Omental fat pad (tissue), 4 donors: ENCODE measurements at places on chromosomes 7 and 10.

GRCh38 chr10:50395851-50396250 is 144.5 kb upstream of the ASAH2 start:
- DNase-seq = no peak

- no peak for DNase-seq
These were observed 299.1 kb downstream of the LHFPL3 start for GRCh38 chr7:104627516-104627915.

- DNase-seq = no peak
These were observed 4.7 kb upstream of the PLXDC2 start for GRCh38 chr10:19811540-19811939.

- no peak for DNase-seq
These were observed 313.2 kb upstream of the MTPN start for GRCh38 chr7:136290351-136290750.

GRCh38 chr10:111297351-111297848 is 220.6 kb downstream of the ADRA2A start:
- DNase-seq = no peak

DNA sequence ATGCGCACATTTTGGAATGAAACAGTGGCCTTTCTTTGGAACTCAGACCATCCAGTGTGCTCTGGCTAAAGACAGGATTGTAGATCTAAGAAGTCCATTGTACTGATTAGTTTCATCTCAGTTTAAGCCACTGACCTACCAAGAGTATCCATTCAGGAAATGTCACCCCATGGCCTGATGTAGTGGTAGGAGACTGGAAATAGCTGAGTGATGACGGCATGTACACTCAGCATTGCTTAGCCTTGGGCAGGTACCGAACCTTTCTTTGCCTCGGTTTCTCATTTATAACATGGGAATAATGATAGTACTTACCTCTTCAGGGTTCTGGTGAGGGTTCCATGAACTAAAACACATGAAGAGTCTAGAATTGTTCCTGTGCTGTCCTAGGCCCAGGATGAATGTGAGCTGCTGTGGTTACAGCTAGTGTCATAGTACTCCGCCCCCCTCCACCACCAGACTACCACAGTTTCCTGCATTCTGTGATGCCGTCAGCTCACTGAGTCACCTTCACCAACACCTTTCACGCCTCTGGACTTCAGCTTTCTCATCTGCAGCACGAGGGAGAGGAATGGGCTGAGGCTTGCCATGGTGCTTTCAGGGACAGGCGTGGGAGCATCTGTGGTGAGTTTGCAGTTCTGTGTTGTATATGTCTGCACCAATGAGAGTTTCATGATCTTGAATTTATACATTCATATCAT is 484.0 kb upstream of the GALNT17 start:
- DNase-seq = no peak

GRCh38 chr10:101965075-101965765 is 90.8 kb downstream of the ARMH3 start:
- no peak for DNase-seq

DNA sequence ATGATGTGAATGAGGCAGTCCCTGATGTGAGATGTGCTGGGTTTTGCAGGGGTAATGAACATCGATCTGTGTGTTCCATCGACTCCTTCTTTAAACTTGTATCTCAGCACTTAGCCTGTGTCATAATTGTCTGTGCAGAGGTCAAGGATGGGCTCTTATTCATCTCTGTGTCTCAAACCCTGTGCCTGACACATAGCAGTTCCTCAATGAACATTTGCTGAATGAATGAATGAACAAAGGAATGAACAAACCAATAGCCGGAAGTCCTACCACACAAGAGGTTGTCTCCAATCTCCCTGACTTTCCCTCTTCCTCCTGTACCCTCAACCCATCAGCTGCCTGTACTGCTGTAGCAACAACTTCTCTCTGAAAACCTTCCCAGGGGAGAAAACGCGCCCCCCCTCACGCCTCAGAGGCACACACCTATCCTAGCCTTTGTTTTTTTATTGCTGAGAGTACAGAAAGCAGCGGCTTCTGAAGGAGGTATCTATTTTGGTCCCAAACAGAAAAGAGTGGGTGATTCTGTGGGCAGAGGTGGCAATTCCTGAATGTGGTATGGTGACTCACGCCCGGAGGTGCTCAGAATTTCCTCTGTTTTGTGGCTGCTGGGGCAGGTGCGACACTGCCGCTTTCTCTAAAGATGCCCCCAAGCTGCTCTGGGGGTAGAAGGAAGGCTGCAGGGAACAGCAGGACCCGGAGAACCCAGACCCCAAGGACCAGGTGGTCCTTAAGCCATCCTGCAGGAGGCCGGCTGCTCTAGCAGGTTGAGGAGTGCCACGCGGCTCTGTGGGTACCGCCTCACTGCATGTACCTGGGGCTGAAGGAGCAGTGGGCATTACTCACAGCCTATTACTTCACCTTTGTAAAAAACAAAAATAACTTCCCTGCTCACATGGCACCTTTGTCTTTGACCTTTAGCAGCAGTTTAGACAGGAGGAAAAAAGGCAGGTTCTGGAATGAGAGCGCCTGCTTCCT is 9.6 kb downstream of the IL2RA start:
- DNase-seq = no peak

DNA sequence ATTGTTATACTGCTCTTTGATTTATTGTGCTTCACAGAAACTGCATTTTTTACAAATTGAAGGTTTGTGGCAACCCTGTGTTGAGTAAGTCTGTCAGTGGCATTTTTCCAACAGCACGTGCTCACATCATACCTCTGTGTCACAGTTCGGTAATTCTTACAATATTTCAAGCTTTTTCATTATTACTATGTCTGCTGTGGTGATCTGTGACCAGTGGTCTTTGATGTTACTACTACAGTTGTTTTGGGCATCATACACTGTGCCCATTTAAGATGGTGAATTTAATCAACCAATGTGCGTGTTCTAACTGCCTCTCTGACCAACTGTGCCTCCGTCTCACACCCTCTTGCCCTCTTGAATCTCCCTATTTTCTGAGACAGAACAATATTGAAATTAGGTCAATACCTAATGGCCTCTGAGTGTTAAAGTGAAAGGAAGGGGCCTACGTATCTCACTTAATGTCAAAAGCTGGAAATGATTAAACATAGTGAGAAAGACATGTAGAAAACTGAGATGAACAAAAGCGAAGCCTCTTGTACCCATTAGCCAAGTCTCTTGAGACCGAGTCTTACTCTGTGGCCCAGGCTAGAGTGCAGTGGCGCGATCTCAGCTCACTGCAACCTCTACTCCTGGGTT is 20.2 kb upstream of the ASL start:
- no peak for DNase-seq

DNA sequence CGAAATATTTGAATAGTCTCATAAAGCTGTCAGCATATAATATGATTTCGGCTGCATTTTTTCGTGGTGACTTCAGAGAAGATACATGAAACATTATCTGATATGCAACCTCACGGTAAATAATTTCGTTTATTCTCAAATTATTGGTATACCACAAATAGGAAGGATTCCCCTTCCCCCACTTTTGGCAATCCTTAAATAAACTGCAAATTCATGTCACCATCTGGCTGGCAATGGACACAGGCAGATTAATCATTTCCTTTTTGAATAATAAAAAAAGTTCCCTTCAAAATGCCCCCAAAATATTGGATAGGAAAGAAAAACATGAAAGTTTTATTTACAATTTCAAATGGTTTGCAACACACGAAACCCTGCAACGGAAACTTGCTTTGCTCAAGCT is 234.5 kb upstream of the MEOX2 start:
- DNase-seq = no peak

DNA sequence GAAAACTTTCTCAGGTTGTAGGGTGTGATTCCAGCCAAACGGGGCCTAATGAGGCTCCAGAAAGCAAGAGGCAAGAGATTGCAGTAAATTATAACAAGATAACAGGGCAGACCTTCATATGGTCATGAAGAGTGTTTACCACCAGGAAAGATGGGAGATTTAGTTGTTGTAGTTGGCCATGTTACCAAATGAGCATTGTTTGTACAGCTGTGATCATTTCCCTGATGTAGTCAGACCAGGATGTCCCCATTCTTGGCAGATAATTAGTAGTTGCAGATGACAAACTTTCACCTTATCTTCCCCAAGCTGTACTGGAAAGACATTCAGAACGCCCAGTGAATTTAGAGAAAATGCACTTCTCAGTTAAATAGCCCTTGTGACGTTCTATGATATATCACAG is 630.8 kb downstream of the ANKRD7 start:
- DNase-seq = no peak

DNA sequence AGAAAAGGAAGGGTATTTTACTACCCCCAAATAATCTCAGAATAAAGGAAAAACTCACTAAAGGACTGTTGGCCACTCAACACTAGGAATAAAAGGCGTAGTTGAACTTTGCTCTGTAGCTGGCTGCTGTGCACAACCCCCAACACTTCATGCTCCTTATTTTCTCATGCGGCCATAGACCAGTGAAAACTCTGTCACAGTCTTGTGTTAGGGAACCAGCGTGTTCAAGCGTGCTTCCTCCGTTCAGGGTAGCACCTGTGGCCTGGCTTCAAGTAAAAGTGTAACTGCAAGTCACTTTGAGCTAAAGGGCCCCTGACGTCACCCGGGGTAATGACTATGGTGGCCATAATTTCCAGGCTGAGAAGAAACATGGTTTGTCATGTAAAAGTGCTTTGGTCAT is 27.0 kb downstream of the BLNK start:
- no peak for DNase-seq

DNA sequence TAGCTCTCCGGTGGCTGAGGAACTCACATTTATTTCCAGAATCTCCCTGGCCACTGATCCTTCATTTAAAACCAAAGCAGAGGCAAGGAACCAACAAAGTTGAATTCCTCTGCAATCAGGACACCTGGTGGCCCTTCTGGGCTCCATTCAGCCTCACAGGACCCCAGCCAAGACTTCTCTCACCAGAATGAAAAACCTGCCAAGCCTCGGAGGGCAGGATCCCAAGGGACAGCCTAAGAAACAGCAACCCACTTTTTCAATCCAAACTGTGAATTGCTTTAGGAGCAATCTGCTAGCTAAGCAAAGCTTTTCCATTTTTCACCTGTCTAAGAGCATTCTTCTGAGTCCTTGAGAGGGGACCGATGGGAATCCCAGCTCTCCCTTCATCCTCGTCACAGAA is 34.6 kb downstream of the OAT start:
- DNase-seq = no peak

DNA sequence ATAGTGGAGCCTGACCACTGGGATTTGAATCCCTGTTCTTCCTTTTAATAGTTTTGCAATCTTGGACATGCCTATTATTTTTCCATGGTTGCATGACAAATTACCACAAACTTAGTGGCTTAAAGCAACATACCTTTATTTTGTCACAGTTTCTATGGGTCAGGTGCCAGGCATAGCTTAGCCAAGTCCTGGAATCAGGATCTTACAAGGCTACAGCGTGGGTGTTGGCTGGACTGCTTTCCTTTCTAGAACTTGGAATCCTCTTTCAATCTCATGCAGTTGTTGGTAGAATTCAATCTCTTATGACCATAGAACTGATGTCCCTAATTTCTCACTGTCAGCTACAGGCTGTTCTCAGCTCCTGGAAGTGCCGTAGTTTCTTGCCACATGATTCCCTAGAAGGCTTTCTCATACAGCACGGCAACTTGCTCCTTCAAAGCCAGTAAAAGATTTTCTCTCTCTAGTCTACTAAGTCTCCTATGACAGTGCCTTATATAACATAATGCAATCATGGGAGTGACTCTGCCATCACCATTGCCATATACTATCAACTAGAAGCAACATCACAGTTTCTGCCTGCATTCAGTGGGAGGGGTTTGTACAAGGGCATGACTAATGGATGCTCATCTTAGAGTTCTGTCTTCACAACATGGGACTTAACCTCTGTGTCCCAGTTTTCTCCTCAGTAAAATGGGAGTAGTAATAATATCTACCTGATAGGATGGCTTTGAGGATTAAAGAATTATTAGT is 243.4 kb upstream of the FZD1 start:
- no peak for DNase-seq
